Activated CD4-positive, alpha-beta T cell treated with anti-CD3 and anti-CD28 coated beads, Interleukin-2, amount 10 ng/mL, durations not matched to agents 24 days and 14 days (primary cell): ENCODE measurements at places on chromosomes 2 and 18. TPM values are rescaled to one million over a fixed set of nuclear protein-coding genes. Genes with fewer than 3 reads are reported as not detected.

ANKRD30BL gene
- not detected in 2 replicates for total RNA-seq

CPLX4 gene
- total RNA-seq, result not detected in 2 replicates

CAPN14 gene
- total RNA-seq, result 0.07 and 0.12 TPM in 2 replicates

PRKAG3 gene
- not detected in 2 replicates for total RNA-seq

DSG3 gene
- not detected in 2 replicates for total RNA-seq

G6PC2 gene
- not detected in 2 replicates for total RNA-seq

SRSF7 gene
- 415 and 419 TPM in 2 replicates for total RNA-seq

SIGLEC15 gene
- not detected in 2 replicates for total RNA-seq
